Left forelimb (tissue), 1 donor: ENCODE measurements at places on chromosomes 13 and 19.

GRCh38 chr13:94329754-94330551 is 149.5 kb downstream of the DCT start:
- no peak for DNase-seq

DNA sequence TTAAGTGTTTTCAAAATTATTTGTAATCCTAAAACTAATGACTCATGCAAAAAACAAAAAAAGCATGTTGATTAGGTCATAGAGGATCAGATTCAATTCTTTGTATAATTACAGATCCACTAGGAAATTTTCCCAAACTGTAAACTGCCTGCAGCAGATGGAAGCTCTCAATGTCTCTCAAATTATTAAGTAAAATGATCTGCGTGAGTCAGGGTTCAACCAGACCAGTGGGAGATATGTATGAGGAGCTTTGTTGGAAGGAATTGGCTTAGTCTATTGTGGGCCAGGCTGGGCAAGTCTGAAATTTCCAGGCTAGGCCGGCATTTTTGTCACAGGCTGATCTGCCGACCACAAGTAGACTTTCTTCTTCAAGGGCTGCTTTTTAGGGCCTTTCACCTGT is 14.4 kb upstream of the SACS start:
- DNase-seq: no peak

GRCh38 chr13:73961181-73961580 is 173.0 kb downstream of the KLF12 start:
- DNase-seq: no peak

- peak; percentile 86 for DNase-seq
These were observed 1.5 kb downstream of the CERS1 start for GRCh38 chr19:18894254-18895037.

DNA sequence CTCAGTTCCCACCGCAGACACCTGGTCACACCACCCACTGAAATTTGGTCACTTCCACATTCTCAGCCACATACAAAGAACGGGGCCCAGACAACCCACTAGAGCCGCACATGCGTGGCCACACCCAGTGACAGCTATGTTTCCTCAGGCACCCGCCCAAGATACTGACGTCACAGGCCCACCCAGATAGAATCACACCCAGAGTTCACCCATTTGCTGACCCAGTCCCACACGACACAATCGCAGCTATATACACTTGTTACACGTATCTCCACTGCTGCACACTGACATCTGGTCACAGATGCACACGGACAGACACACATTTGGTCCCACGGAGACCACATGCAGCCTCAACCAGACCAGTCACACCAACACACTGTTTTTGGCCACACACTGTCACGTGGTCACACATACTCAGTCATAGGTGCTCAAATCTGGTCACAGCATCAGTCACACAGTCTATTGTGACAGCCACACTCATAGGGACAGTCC is 2.9 kb downstream of the NUMBL start:
- peak; percentile 84 for DNase-seq

GRCh38 chr19:1000095-1000494 is at the start of gene GRIN3B:
TSS of gene GRIN3B (plus strand) at chr19:1000419. CDS start at chr19:1000438, 19 bp downstream.
- DNase-seq: no peak

- DNase-seq: no peak
These were observed 42.9 kb upstream of the RAP2A start for GRCh38 chr13:97390941-97391600.

DNA sequence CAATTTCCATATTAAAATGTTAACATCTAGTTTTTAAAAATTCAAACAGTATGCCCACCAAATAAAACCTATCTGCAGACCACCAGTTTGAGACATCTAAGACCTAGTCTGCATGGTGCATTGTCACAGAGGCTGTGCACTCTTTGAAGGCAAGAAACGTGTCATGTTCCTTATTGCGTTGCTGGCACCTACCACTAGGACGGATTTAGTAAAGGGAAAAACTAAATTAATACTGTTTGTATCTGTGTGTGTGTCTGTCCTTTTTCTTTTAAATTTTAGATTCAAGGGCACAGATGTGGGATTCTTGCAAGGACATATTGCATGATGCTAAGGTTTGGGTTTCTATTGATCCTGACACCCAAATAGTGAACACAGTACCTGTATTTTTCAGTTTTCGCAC is 481.4 kb downstream of the UQCRFS1 start:
- no peak for DNase-seq

- peak; percentile 85 for DNase-seq
These were observed 1.1 kb upstream of the FXYD3 start for GRCh38 chr19:35114353-35115176.

DNA sequence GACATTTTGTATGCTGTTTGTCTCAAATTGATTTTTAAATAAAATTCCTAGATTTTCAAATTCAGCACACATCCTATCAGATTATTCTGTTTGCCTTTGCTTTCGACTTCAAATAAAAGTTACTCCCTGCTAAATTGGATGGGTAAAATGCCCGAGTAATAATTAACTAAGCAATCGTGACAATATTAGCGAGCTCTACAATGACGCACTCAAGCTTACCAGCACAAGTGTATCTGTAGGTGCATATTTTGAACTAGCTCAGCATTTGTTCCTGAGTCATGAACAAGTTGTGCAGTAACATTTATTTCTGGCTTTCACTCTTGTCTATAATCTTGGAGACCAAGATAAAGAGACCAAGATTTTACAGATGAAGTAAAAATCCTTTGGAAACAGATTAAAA is 113.4 kb downstream of the UBL3 start:
- DNase-seq: no peak

GRCh38 chr19:56253737-56254136 is 18.8 kb upstream of the EDDM13 start:
- no peak for DNase-seq

- no peak for DNase-seq
These were observed 20.7 kb upstream of the CEACAM6 start for GRCh38 chr19:41734585-41734984.

DNA sequence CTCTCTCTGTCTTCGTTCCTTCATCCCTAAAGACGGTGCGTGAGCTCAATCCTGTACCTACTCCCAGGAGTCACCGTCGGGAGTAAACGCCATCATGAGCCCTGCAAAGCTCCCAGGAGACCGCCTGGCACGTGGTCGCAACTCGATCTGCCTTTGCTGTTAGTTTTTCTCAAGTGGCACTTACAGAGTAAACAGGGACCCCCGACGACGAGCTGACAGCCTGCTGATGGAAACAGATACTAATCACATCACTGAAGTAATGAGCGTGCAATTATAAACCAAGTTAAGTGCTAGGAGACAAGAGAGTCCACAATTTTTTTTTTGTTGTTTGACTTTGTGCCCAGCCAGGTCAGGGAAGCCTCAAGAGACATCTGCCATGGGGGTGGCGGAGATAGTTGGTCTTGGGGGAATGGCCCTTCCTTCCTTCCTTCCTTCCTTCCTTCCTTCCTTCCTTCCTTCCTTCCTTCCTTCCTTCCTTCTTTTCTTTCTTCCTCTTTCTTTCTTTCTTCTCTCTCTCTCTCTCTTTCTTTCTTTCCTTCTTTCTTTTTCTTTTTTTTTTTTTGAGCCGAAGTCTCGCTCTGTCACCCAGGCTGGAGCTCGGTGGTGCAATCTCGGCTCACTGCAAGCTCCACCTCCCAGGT is 23.6 kb downstream of the CACNG6 start:
- DNase-seq: no peak

DNA sequence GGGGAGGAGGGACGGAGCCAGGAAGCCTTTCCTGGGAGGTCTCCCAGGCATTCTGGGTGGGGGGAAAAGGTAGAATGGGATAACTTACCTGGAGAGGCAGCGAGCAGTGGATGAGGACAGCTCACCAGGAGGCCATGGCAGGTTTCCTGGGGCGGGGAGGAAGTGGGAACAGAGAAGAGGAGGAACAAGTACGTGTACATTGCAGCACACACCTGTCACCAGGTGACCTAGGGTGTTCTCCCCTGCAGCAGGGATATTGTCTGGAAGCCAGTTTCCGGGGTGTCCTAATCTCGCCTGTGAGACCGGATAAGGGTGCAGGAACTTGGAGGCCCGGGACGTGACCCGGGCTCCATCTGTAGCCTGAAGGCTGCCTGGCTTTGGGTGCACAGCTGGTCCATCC is at the start of gene FUT3:
TSS of gene FUT3 (minus strand) at position 148 of the 400 bp plus-strand sequence.
- DNase-seq: no peak

DNA sequence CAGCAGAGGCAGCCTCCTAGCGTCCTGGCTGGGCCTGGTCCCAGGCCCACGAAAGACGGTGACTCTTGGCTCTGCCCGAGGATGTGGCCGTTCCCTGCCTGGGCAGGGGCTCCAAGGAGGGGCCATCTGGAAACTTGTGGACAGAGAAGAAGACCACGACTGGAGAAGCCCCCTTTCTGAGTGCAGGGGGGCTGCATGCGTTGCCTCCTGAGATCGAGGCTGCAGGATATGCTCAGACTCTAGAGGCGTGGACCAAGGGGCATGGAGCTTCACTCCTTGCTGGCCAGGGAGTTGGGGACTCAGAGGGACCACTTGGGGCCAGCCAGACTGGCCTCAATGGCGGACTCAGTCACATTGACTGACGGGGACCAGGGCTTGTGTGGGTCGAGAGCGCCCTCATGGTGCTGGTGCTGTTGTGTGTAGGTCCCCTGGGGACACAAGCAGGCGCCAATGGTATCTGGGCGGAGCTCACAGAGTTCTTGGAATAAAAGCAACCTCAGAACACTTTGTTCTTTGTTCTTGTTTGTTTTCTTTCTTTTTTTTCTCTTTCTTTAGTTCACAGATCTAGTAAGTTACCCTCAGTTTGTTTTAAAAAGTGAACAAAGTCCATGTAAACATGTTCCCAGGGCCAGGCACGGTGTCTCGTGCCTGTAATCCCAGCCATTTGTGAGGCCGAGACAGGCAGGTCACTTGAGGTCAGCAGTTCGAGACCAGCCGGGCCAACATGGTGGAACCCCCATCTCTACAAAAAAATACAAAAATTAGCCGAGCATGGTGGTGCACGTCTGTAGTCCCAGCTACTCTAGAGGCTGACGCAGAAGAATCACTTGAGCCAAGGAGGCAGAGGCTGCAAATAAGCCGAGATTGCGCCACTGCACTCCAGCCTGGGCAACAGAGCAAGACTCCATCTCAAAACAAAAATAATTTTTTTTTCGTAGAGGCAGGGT is 10.2 kb downstream of the ANGPTL4 start:
- DNase-seq: no peak
